ENCODE measurements at places on chromosomes 11 and 22.
A peak's percentile ranks its signal among the peaks of the same experiment; 100 is the strongest.

GRCh38 chr11:62556875-62557631 lies 10.4 kb upstream of the AHNAK start:
- no peak for DNase-seq

DNA sequence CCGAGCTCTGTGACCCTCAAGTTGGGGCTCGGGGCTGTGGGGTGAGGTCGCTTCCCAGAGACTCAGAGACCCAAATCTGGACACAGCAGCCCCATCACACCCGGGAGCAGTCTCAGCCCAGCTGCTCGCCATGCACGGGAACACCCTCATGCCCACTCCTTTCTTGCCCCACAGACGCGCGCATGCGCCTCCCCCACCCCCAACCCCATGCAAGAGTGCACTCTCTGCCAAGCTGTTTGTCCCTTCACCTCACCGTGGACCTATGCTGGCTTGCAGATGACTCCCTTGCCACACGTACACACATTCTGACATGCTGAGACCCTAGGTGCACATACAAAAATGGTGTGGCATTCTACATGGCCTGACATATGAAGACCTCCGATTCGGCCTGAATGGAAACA lies 478 bp upstream of the CD248 start:
- no peak for DNase-seq

DNA sequence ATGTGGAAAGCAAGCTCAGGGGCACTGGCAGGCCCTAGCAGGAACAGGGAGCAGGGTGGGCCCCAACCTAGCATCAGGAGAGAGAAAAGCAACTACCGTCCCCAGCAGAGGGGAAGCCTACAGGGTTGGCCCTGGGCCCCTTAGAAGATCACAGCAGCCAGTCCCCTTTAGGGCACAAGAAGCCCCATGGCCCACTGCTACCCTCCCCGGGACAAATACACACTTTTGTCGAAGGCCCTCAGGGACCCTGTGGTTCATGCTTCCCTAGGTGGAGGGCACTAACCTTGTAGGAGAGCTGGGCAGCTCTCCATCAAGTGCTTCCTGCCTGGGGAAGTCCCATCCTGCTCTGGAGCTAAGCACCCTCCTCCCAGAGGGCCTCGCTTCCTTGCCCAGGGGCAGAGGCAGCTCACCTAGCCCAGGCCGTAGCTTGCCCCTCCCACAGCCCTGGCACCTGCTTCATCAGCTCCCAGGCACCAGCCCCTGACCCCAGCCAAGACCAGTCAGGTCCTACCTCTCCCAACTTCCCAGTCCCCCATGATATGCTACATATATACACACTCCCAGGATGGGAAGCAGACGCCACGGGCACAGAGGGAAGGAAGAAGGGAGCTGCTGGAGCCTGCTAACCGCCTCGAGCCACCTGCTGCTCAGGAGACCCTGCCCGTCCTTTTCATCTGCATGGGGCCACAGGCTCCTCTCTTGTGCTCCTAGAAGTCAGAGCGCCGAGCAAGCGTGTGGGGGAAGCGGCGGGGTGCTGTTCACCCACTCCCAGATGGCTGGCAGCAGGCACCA lies 20.1 kb downstream of the SUN2 start:
- no peak for DNase-seq

DNA sequence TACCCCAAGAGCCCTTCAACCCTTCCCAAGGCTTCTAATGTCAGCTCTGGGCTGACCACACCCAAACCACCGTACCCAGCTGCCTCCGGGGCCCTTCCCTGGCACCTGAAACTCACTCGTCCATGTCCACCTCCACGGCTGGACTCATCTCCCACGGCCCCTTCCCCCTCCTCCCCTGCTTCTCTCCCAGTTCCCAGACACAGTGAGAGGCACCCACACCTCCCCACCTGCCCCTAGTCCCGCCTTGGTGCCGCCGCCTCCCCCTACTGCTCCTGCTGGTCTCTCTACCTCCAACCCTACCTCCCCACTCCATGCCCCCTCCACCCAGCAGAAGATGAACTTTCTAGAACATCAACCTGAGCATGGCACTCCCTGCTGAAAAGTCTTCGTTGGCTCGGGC lies 39.5 kb downstream of the ELFN2 start:
- DNase-seq = no peak

GRCh38 chr11:100948936-100949335 lies 180.7 kb downstream of the PGR start:
- DNase-seq = no peak

- peak; percentile 42 for DNase-seq
Measured at GRCh38 chr11:34052608-34053160, 1.2 kb downstream of the CAPRIN1 start.

- DNase-seq = no peak
Measured at GRCh38 chr11:74776546-74776945, 27.9 kb downstream of the RNF169 start.

GRCh38 chr11:24163841-24164240 lies 333.0 kb upstream of the LUZP2 start:
- no peak for DNase-seq

DNA sequence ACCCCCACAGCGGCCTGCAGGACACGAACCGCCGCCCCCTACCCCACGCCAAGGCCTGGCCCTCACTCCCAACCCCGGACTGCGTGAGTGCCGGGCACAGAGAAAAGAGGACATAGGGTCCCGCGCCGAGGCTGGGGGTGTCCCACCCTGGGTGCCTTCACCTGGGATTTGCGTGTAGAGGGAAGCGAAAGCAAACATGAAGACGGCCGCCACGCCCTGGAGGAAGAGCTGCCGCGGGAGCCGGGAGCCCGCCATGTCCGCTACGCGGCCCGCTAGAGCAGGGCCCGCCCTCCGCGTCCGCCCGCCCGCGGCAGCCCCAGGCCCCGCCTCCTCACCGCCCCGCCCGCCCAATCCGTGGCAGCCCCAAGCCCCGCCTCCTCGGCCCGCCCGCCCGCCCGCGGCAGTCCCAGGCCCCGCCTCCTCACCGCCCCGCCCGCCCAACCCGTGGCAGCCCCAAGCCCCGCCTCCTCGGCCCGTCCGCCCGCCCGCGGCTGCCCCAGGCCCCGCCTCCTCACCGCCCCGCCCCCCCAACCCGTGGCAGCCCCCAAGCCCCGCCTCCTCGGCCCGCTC lies at the start of gene LMF2:
Gene LMF2, minus strand, starts transcription at position 282 of the 570 bp plus-strand sequence. Its CDS starts 27 bp downstream, at position 255.
- DNase-seq = no peak

GRCh38 chr11:102276362-102276761 lies 40.9 kb upstream of the BIRC3 start:
- DNase-seq = no peak

GRCh38 chr22:21694795-21695429 lies 29.1 kb downstream of the PPIL2 start:
- no peak for DNase-seq

DNA sequence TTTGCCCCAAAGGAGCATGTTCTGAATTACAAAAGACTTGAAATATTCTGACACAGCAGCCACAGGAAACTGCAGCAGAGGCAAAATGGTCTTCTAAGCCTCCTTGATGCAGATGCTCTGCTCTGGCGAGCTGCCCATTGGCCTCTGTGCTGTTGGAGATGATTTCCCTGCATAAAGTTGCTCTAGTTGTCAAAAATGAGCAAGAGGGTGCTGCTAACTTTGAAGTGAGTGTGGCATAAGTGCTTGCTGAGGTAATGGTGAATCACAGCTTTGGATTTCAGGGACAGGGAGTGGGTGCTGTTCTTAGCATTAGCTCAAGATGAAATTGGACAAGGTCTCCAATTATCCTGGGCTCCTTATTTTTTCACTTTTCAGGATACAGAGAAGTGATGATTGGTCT lies 435.4 kb downstream of the TMEM135 start:
- no peak for DNase-seq

DNA sequence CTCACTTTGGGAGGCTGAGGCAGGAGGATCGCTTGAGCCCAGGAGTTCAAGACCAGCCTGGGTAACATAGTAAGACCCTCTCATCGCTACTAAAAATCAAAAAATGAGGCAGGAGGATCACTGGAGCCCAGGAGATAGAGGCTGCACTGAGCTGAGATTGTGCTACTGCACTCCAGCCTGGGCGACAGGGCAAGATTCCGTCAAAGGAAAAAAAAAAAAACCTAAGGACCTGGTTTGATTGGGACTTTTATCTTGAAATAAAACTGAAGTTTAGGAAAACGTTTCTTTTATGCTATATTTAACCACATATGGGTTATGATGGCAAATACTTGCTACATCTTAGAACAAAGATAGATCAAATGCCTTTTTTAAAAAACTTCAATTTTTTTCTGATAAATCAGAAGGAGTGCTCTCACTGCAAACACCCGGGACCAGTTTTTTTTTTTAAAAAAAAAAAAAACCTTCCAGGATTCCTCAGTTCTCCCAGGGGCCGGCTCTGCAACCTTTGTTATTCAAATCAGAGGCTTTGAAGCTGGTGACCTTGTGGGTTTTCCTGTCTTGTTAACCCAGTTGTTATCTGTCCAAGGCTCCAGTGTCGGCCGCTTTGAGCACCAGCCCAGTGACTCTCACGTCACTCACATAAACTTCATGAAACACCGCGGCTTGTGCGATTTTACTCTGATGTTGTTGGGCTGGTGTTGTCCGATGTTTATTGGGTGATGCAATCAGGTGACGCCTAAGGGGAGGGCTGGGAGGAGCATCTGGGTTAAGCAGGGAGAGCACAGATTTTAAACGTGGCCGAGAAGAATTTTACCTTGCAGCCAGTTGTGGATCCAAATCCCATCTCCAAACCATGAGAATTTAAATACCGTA lies 24.7 kb upstream of the SLC22A12 start:
- peak; percentile 36 for DNase-seq

- DNase-seq = no peak
Measured at GRCh38 chr11:834371-835316, 1.9 kb downstream of the CD151 start.

DNA sequence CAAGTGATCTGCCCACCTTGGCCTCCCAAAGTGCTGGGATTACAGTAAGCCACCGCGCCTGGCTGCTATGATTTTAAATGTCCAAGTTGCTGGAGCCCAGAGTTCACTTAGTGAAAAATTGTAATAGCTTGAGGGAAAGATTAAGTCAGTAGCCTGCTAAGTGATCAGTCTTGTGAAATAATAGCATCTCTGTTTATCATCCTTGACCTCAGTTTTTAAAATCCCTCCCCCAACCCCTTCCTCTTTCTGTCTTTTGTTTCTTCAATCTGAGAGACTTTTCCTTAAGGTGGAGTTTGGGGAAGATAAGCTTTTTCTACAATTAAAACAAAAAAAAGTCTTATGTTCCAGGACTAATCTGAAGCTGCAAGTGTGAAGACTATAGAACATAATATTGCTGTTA lies 6.4 kb downstream of the HIPK3 start:
- DNase-seq = no peak

GRCh38 chr11:1445741-1446445 lies 40.7 kb downstream of the MOB2 start:
- DNase-seq = no peak

DNA sequence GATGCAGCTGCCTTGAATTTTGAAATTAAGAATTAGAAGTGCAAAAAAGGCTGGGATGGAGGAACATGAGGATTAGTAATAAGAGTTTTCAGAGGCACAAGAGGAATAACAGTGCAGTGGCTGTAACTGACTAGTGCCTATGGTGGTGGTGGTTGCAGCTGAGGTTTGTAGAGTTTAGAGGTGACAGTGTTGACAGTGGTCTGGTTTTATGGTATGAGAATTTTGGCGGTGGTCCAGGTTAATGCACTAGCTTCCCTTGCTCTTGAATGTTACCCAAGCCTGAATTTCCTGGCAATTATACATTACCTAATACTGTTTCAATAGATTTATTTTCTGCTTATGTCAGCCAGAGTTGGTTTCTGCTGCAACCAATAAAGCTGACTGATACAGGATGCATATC lies 112.8 kb upstream of the C11orf87 start:
- DNase-seq = no peak

- DNase-seq = peak; percentile 73
Measured at GRCh38 chr11:119533921-119534736, 111.2 kb upstream of the THY1 start.

DNA sequence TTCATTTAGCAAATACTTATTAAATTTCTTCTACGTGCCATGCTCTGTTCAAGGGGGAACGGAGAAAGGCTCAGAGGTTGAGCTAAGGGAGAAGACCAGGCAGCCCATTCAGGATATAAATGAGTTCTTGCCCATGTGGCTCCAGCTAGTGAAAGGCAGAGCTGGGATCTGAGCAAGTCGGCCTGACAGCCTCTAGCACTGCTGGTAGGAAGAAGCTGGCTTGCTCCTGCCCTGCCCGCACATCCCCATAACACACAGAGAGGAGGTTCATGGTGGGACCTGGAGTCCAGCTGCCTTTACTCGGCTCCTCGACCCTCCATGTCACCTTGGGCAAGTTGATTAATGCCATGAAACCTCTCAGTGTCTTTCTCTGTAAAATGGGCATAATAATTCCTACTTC lies 2.0 kb downstream of the SLC15A3 start:
- no peak for DNase-seq

- DNase-seq = no peak
Measured at GRCh38 chr11:131914361-131914774, 544.0 kb downstream of the NTM start.

DNA sequence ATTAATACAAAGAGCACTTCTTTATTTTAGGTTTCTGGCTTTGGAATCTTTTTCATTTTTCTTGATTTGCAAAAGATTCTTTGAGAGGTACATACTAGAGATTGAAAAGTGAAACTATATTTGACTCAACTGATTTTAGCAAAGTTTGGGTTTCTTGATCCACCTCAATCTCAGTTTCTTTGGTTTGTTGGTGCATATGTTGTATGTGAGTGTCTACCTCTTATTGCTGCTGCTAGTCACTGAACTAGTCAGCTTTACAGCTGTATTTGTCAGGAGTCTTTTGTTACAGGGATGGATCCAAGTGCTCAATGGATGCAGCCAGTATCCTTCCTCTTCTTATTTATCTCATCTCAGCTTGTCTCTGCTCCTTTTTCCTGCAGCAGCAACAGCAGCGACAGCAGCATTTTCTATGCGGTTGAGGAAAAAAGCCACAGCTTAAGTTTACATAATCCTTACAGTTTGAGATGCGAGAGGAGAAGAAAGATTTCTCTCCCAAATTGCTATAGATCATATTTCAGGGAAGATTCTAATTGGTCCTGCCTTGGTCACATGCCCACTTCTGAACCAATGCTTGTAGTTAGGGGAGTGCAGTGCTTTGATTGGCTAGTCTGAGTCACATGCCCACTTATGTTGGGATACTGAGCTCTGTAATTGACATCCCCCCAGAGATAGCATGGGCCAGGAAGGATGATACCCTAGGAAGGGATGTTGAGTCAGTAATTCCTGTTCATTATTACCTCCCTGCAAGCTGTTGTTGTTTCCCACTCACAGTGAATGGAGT lies 10.0 kb upstream of the ZNRF3 start:
- DNase-seq = no peak

- no peak for DNase-seq
Measured at GRCh38 chr22:38531251-38531938, 25.3 kb upstream of the DDX17 start.

DNA sequence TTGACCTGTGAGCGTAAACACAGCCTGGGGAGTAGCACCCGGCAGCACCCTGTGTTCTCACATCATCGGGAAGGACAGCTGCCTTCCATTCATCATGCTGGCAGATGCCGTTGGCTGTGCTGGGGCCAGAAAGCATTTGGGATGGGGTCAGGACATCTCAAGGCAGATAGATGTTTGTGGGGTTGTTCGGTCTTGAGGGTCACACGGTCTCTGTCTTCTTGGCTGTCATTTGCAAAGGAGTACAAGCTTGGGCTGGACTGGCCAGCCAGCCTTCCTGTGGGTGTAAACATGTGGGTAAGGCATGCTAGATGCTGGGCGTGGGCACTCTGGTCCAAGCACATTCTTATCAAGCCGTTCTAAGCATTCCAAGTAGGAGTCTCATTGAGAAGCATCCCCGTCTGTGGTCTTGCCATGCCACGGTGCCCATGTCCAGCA lies 81.4 kb downstream of the TBC1D22A start:
- peak; percentile 14 for DNase-seq

Measured in NCI-H146 (cell line).